ENCODE measurements at places on chromosomes 3 and 15.

GRCh38 chr15:77009646-77010311, 14.9 kb downstream of the PSTPIP1 start:
- DNase-seq = no peak

DNA sequence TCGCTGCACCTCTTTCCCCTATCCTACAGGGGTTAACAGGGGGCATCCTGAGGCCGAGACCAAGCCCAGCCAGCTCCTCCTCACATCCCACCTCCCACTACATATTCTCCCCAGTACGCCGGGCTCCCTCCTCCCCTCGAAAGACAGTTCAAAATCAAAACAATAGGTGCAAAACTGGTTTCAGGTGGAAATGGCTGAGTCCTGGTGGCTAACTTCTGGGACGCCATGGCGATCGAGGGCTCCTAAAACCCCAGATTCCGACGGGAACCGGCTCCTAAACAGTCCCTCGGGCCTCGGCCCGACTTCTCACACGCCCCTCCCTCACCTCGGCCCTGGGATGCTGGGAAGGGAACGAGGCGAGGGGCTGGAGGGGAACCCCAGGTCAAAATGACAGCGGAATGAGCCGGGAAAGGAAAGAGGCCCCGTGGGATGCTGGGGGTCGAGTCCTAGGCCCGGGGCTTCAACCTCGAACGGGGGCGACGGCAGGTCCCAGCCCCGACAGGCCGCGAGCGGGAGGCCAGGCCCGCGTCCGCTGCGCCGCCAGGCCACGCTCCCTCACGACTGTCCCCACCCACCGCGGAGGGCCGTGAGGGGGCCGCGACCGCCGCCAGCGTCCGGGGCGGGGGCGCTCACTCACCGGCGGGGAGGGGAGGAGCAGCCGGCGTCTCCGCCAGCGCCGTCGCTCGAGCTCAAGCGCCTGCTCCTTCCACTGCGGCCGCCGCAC, 492 bp downstream of the TMCC1 start:
- peak; percentile 75 for DNase-seq

GRCh38 chr15:70034596-70034995, 63.1 kb downstream of the TLE3 start:
- DNase-seq = peak; percentile 3

- DNase-seq = peak; percentile 36
Measured at GRCh38 chr3:27681249-27681748, 40.8 kb downstream of the EOMES start.

GRCh38 chr3:122255757-122256439, 69.2 kb upstream of the CSTA start:
- DNase-seq = no peak

GRCh38 chr15:71139241-71139640, 24.0 kb downstream of the THSD4 start:
- no peak for DNase-seq

DNA sequence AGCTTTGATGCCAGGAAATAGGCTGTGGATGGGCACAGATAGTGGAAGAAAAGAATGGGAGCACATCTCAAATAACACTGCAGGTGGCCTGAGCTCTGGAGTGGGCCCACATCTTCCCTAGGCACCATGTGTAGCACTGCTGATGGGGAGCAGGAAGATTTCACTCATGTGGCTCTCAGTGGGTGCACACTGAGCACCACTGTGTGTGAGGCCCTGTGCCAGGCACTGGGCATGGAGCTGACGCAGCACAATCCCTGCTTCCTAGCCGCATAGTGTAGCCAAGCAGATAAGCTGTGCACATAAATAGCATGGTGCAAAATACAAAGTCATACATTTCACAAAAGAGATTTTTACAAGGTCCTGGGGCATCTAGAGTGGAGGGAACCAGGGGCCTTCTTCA, 101.6 kb downstream of the MOBP start:
- no peak for DNase-seq

DNA sequence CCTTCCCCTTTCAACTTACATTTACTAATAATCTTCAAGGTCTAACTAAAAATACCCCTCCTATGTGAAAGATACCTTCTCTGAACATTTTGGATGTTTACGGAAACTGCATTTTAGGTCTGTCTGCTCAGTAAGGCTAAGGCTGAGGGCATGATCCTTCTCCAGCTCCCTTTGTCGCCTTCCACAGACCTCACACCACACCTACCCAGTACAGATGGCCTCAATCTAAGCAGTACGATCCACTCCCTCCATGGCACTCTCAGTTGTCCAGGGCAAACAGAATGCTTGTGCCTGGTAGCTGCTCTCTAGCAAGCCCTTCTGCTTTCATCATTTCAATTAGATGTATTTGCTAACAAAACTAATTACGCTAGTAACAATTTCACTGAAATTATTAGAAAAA, 178.3 kb downstream of the CNTN3 start:
- no peak for DNase-seq

GRCh38 chr15:43370310-43370974, 401 bp downstream of the ZSCAN29 start:
- no peak for DNase-seq

GRCh38 chr15:76976572-76977270, 18.2 kb upstream of the PSTPIP1 start:
- no peak for DNase-seq
